Activated T-helper 2 cell treated with anti-CD3 and anti-CD28 coated beads, Interferon-gamma antibody, Interleukin-2, Interleukin-4, amounts not matched to agents 10 μg/mL and 5 μg/mL and 100 μg/mL, durations not matched to agents 14 hours and 24 hours and 36 hours (primary cell): ENCODE measurements at places on chromosomes 5 and 9.
A peak's percentile ranks its signal among the peaks of the same experiment; 100 is the strongest.

GRCh38 chr9:94127806-94128205 is 43.5 kb downstream of the PTPDC1 start:
- peaks cover 2% of the 10 kb centered on the region for H3K27me3 ChIP-seq
- DNase-seq: no peak
- no peaks in the 10 kb centered on the region for H3K36me3 ChIP-seq

DNA sequence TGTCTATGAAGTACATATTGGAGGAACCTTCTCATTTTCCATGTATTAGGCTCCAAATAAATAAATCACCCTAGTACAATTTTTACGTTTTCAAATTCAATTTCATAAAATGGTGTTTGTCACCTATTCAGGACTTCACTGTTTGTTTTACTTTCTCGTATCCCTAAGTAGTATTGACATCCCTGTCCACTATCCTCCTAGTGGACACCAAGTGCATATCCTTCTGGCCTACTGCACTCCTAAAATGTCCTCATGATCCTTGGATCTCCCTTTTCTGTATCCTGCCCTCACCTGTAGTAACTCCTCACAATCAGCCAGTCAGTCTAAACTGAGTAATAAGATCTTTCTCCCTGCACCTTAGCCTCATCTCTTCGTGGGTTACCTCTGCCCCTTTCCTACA is 539.9 kb downstream of the DMRTA1 start:
- no peaks in the 10 kb centered on the region for H3K27me3 ChIP-seq
- DNase-seq: no peak
- no peak overlapping the region for H3K27ac ChIP-seq
- H3K4me1 ChIP-seq: no peaks in the 10 kb centered on the region
- H3K4me3 ChIP-seq: no peak overlapping the region

DNA sequence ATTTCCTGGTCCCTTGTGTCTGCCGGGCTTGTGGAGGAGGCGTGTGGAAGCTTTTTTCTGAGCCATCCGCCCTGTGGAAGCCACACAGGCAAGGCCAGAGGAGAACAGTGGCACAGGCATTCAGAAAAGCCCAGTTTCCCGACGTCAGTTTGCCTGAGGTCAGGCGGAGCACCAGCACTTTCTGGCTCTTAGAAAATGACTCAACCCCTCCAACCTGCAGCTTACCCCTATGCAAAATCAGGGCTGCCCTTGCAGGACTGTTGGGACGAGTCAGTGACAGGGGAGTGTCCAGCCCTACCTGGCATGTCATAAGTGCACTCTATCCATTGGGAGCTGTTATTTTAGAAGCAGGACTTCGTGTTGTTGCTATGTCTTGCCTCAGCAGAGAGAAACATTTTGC is 216.0 kb downstream of the NR3C1 start:
- peak overlapping the region; percentile 60 for H3K27ac ChIP-seq
- H3K27me3 ChIP-seq: no peaks in the 10 kb centered on the region
- H3K4me3 ChIP-seq: no peak overlapping the region
- peaks cover 57% of the 10 kb centered on the region for H3K4me1 ChIP-seq
- DNase-seq: no peak
- H3K36me3 ChIP-seq: peaks cover 30% of the 10 kb centered on the region

- no peak overlapping the region for H3K27ac ChIP-seq
- no peak for DNase-seq
- H3K27me3 ChIP-seq: no peaks in the 10 kb centered on the region
- H3K4me3 ChIP-seq: no peak overlapping the region
Observed at GRCh38 chr9:7656636-7657035, 142.9 kb downstream of the DMAC1 start.

DNA sequence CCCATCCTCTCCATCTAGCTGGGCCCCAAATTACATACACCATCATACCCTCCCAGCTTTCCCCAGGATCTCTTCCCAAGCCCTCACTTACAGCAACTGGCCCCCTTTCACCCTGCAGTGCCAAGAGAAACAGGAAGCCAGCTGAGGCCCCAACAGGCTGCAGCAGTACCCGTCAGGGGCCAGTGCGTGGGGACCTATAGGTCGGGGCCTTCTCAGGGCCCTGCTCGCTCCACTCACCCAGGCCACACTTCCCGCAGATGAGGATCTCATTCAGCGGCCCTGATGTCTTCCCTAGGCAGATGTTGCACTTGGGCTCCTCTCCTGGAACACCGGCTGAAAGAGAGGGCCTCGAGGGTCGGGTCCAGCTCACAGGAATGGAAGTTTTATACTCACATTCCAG is 6.8 kb downstream of the PHF19 start:
- DNase-seq: no peak
- peaks cover 54% of the 10 kb centered on the region for H3K4me1 ChIP-seq
- peak overlapping the region; percentile 91 for H3K27ac ChIP-seq
- H3K4me3 ChIP-seq: peak overlapping the region; percentile 10

- H3K27me3 ChIP-seq: no peaks in the 10 kb centered on the region
- DNase-seq: no peak
- no peak overlapping the region for H3K4me3 ChIP-seq
- no peaks in the 10 kb centered on the region for H3K36me3 ChIP-seq
Observed at GRCh38 chr5:28896949-28897348, 1858.6 kb upstream of the CDH9 start.

DNA sequence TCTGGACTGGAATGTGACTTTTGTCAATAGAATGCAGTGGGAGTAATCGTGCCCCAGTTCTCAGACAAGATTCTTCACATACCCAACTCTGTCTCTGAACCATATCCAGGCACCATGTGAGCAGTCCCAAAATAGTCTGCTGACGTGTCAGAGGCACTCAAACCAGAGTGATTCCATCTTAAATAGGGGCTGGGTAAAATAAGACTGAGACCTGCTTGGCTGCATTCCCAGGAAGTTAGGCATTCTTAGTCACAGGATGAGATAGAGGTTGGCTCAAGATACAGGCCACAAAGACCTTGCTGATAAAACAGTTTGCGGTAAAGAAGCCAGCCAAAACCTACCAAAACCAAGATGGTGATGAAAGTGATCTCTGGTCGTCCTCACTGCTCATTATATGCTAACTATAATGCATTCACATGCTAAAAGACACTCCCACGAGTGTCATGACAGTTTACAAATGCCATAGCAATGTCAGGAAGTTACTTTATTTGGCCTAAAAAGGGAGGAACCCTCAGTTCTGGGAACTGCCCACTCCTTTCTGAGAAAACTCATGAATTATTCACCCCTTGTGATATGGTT is 16.9 kb upstream of the PLCXD3 start:
- no peaks in the 10 kb centered on the region for H3K27me3 ChIP-seq
- H3K4me3 ChIP-seq: no peak overlapping the region
- H3K4me1 ChIP-seq: no peaks in the 10 kb centered on the region

GRCh38 chr5:125042261-125042890 is 295.9 kb upstream of the ZNF608 start:
- H3K4me1 ChIP-seq: no peaks in the 10 kb centered on the region
- no peaks in the 10 kb centered on the region for H3K27me3 ChIP-seq
- H3K4me3 ChIP-seq: no peak overlapping the region
- no peaks in the 10 kb centered on the region for H3K36me3 ChIP-seq
- H3K27ac ChIP-seq: no peak overlapping the region

GRCh38 chr9:20640331-20641187 is 18.3 kb upstream of the MLLT3 start:
- no peaks in the 10 kb centered on the region for H3K36me3 ChIP-seq
- DNase-seq: peak; percentile 30
- peaks cover 19% of the 10 kb centered on the region for H3K27me3 ChIP-seq

GRCh38 chr9:15725953-15726352 is 173.1 kb downstream of the CCDC171 start:
- H3K27me3 ChIP-seq: no peaks in the 10 kb centered on the region
- no peak overlapping the region for H3K27ac ChIP-seq
- no peak for DNase-seq
- no peaks in the 10 kb centered on the region for H3K4me1 ChIP-seq
- no peaks in the 10 kb centered on the region for H3K36me3 ChIP-seq

DNA sequence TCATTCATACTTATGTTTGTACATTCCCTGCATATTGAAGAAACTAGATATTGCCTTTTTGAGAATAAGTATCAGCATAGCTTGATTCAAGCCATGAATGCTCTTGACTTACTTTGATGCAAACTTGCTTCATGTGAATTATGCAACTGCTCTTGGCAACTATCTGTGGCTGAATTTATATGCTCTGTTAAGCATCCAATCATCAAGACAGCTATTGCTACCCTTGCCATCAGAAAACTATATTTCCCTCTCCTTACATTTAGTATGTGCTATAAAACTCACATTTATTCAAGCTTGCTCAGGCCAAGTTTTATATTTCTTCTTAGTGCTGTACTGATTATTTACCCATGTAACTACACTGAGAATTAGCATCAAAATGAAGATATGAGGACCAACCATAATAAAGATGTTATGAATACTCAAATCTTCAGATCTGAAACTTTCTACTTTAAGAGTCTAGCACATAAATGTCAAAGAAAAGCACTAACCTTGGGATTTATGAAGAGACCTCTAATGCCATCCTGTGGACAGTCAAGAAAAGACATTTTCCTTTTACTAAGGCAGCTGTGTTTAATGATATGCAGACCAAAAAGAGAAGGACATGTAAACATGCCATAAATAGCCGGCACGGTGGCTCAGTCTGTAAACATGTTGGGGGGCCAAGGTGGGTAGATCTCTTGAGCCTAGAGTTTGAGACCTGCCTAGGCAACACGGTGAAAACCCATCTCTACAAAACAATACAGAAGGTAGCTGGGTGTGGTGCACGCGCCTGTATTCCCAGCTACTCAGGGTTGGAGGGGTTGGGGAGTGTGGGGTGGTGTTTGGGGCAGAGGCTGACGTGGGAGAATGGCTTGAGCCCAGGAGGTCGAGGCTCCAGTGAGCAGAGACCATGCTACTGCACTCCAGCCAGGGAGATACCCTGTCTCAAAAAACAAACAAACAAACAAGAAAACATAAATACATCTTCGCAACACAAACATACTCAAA is 267.0 kb upstream of the TYRP1 start:
- H3K27me3 ChIP-seq: no peaks in the 10 kb centered on the region
- DNase-seq: no peak
- H3K36me3 ChIP-seq: no peaks in the 10 kb centered on the region
- no peak overlapping the region for H3K4me3 ChIP-seq
- H3K4me1 ChIP-seq: no peaks in the 10 kb centered on the region

DNA sequence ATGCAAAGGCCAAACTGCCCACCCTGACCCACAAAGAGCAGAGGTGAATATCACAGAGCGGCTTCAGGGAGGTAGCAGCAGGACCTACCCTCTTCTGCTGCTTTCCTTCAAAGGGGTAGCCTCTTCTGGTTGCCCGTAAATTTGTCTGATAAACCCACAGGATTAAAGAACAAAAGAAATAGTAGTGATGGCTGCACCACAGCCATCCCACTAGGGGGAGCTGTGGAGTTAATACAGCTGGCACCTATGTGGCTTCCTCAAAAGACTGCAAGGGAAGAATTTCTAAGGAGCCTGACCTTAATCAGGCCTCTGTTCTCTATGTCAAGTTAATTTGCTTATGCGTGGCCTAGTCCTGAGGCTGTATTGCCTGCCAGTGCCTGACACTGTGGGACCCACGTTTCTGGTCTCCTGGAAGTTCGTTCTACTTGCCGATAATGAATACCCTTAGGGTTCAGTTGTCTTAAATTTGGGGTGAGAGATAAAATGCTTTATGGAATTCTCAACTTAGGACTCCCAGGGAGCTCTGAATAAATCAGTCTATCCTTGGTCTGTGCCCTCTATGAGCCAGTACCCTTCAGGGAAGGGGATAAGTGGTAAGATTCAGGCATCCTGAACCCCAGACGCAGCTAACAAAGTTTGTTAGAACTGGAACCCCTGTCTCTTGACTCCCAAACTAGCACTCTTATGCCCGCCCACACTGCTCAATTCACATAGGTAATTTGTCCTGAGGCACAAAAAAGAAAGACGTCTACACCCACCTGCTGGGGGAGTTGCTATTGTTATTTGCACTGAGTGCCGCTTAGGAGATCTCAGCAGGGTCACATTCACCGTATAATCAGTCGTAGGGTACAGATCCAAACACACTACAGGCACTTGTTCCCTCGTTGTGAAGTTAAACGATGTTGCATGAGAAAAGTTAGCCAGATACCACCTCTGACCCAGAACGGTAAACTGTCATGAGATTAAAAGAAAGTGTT is 77.1 kb downstream of the SUSD1 start:
- peaks cover 27% of the 10 kb centered on the region for H3K4me1 ChIP-seq
- DNase-seq: peak; percentile 59
- peaks cover 3% of the 10 kb centered on the region for H3K36me3 ChIP-seq
- H3K4me3 ChIP-seq: no peak overlapping the region
- no peak overlapping the region for H3K27ac ChIP-seq
- no peaks in the 10 kb centered on the region for H3K27me3 ChIP-seq

DNA sequence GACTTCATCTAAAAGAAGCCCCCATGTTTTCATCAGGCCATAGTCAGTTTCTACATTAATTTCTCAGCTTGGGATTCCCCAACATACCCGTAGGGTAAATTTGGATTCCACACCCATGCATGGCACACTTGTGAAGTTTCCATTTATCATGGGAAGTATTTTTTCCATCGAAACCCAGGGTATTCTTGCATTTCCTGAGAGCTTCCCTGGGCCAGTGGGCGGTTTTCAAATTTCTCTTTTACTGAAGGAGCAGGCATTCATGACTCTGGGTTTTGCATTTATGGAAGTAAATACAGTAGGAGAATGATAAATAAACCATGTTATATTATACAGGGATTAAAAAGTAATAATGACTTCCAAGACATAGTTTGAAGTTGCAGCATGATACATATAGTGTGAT is 93.0 kb upstream of the MAP3K1 start:
- H3K36me3 ChIP-seq: no peaks in the 10 kb centered on the region
- H3K27me3 ChIP-seq: peaks cover 21% of the 10 kb centered on the region
- H3K4me1 ChIP-seq: peaks cover 2% of the 10 kb centered on the region
- H3K27ac ChIP-seq: no peak overlapping the region

DNA sequence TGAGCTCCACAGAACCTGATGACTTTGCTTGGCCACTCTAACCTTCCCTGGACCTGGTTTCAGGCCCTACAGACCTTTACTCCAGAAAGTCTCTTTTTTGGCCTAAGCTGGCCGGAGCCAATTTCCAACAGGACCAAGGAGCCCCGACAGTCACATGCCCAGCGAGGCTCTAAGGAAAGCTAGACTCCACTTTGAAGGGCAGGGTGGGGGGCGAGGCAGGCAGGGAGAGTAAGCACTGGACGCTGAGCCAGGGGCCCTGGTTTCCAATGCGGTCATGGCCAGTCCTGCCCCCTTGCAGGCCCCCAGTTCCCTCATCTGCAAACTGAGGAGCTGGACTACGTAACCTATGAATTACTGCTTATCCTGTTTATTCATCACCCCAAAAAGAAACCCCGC is 65.2 kb downstream of the ADAMTS2 start:
- H3K27me3 ChIP-seq: no peaks in the 10 kb centered on the region
- DNase-seq: no peak
- H3K36me3 ChIP-seq: no peaks in the 10 kb centered on the region

DNA sequence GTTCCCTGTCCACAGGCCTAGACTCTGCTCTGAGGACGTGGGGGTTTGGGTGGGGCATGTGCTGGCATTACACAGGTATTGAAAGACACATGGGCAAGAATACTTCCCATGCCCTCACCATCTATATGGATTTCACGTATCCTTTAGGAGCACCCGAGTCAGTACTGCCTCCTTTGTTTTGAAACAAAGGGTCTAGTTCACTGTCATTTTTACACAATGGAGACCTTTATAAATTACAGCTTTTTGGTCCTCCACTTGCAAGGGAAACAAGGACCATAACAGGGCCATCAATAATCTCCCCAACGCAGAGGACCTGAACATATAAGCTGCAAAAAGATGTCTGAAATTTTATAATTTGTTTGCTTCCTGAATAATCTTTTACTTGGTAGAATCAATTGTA is 24.9 kb upstream of the CRHBP start:
- H3K27me3 ChIP-seq: peaks cover 17% of the 10 kb centered on the region
- no peaks in the 10 kb centered on the region for H3K36me3 ChIP-seq
- DNase-seq: no peak
- no peaks in the 10 kb centered on the region for H3K4me1 ChIP-seq
- no peak overlapping the region for H3K4me3 ChIP-seq
- no peak overlapping the region for H3K27ac ChIP-seq

- no peaks in the 10 kb centered on the region for H3K4me1 ChIP-seq
- H3K27me3 ChIP-seq: no peaks in the 10 kb centered on the region
- no peaks in the 10 kb centered on the region for H3K36me3 ChIP-seq
- H3K27ac ChIP-seq: no peak overlapping the region
- no peak for DNase-seq
Observed at GRCh38 chr9:108311745-108312144, 544.0 kb downstream of the ACTL7B start.
